GDM1 (cell line): ENCODE measurements at places on chromosomes 6 and 20.

GRCh38 chr6:73308712-73309534, 45.2 kb downstream of the DPPA5 start:
- DNase-seq = no peak

DNA sequence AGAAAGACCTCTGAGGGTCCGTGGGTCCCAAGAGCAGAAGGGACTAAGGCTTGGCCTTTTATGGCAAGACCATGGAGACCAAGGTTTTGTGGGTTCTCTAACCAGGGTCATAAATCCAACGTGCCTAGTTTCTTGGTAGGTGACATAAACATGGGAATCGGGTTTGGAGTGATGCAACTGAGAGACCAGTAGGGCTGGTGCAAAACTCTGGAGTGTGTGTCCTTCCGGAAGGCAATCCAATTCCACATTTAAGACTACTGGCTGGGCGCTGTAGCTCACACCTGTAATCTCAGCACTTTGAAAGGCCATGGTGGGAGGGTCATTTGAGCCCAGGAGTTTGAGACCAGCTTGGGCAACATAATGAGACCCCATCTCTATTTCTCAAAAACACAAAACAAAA, 116.5 kb upstream of the ARG1 start:
- no peak for DNase-seq

DNA sequence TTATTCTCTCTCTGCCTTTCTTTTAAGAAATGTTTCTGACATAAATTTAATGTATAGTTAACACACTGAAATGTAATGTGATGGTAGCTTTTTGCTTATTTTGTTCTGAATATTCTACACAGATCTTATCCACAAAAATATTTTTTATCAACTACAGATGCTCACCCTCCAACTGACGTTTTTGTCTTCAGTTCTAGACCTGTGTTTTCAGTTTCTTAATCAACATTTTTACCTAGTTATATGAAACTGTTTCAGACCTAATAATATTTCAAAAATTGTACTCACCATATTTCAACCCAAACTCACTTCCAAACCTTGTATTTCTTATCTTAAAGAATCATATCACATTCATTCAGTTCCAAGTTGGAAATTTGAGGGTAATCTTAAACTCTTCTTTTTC, 452.8 kb downstream of the RFPL4B start:
- DNase-seq = no peak

GRCh38 chr6:144156991-144157390, 6.7 kb downstream of the STX11 start:
- DNase-seq = no peak

GRCh38 chr20:61303675-61304074, 51.6 kb downstream of the CDH4 start:
- DNase-seq = no peak

DNA sequence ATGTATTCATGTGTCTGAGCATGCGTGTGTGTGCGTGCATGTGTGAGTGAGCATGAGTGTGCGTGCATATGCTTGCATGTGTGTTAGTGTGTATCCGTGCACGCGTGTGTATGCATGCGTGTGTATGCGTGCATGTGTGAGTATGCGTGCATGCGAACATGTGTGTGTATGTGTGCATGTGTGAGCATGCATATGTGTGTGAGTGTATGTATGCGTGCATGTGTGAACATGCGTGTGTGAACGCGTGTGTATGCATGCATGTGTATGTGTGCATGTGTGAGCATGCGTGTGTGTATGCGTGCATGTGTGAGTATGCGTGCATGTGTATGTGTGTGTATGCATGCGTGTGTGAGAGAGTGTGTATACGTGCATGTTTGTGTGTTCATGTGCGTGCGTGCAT, 77.9 kb downstream of the SMOC2 start:
- no peak for DNase-seq

GRCh38 chr6:135181333-135182070, 394 bp downstream of the MYB start:
- no peak for DNase-seq

- no peak for DNase-seq
Measured at GRCh38 chr20:32636283-32636682, 37.5 kb downstream of the C20orf203 start.

- no peak for DNase-seq
Measured at GRCh38 chr6:117505311-117505710, 22.8 kb downstream of the DCBLD1 start.

GRCh38 chr6:52536424-52536916, 40.4 kb downstream of the TRAM2 start:
- no peak for DNase-seq

GRCh38 chr6:106334646-106335448, 9.3 kb upstream of the ATG5 start:
- DNase-seq = peak; percentile 20

- DNase-seq = no peak
Measured at GRCh38 chr6:135604035-135604860, 106.7 kb upstream of the AHI1 start.

- no peak for DNase-seq
Measured at GRCh38 chr6:16602035-16602434, 159.2 kb downstream of the ATXN1 start.

DNA sequence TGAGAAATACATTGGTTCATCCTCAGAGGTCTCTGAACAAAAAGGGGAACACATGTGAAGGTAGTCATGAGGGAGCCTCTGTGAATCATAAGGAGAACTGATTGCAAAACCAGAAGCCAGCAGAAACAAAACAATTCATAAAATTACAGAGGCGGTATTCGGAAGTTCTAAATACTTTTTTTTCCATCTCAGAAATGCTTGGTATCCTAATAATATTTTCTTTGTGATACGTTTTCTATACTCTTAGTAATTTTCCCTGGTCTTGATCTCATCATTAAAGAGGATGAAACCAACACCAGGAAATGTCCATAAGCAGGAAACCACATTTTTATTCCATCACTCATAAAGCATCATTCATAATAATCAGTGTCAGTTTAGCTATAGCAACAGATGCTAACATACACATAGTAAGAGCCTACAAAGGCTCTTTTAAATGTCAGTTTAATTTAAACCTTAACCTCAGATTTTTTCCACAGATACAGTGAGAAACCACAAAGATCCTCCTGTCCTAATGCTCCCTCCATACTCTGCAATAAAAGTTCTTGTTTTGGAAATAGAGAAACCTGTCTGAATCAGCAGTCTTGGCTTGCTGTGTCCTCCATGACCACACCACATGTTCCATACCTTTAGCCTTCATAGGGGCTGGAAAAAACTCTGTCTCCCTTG, 29.2 kb downstream of the SGK1 start:
- DNase-seq = no peak

DNA sequence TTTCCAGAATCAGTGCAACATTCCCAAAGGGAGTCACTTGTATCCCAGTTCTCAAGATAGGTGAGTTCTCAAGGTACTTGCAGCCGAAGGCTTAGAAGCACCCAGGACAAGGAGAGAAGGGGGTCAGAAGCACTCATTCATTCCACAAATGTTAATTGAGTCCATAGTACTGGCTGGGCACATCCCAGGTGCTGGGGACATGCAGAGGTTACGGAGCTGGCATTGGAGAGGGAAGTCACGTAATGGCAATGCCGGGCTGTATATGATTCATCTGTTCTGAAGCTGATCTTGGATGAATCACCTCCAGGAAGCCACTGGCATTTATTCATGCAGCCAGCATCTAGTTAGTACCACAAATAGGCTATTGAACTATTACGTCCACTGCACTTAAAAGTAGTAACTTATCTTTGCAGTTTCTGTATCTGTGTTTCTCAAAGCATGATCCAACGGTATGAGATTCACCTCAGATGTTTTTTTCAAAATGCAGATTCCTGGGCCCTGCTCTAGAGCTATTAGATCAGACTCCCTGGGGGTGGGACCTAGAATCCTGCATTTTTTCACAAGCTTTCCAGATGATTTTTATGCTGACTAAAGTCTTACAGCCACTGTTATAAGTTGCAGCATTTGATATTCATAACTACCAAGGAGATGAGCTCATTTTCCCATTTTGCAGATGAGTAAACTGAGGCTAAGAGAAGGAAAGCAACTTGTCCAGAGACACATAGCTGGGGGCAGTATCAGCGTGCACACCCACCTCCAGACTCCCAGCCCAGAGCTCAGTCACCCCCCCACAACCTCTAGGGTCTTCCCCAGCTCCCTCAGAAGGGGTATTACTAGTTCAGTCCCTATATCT, 44.1 kb upstream of the ID1 start:
- no peak for DNase-seq

DNA sequence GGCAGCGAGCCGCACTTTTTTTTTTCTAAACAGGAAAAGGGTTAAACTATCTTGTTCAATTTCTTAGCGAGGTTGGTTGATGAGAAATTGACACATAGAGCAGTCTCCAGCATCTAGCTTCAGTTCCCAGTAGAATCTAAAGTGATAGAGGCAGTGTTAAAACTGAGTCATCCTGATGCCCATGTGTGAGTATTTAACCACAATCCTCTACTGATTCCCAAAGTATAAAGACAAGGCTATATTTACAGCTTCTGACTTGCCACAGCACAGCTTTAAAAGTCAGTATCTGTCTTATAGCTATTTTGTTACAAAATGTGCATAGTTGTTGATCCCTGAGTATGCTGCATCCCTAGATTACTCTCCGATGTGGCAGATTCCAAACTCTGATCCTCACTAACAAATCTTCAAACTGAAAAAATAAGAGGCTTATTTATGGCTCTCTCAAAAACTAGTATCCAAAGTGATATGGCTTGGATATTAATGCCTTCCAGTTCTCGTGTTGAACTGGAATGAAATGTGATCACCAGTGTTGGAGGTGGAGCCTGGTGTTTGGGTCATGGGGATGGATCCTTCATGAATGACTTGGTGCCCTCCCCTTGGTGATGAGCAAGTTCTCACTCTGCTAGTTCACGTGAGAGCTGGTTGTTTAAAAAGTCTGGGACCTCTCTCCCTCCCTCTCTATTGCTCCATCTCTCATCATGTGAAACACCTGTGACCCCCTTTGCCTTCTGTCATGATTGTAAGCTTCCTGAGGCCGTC, 13.1 kb upstream of the POPDC3 start:
- no peak for DNase-seq

GRCh38 chr6:98777762-98778161, 56.6 kb upstream of the POU3F2 start:
- DNase-seq = no peak

DNA sequence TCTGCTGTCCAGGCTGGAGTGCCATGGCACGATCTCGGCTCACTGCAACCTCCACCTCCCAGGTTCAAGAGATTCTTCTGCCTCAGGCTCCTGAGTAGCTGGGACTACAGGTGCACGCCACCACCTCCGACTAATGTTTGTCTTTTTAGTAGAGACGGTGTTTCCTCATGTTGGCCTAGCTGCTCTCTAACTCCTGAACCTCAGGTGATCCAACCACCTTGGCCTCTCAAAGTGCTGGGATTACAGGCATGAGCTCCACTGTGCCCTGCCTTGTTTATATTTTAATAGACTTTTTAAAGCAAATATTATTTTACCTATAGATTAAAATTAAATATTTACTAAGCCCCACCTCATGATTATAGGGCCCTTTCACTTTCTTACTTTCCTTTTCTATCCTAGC, 483.2 kb upstream of the EPHA7 start:
- DNase-seq = no peak

GRCh38 chr6:11368760-11369159, 136.3 kb upstream of the NEDD9 start:
- DNase-seq = no peak

GRCh38 chr6:84228198-84228543, 728 bp upstream of the CEP162 start:
- DNase-seq = no peak

DNA sequence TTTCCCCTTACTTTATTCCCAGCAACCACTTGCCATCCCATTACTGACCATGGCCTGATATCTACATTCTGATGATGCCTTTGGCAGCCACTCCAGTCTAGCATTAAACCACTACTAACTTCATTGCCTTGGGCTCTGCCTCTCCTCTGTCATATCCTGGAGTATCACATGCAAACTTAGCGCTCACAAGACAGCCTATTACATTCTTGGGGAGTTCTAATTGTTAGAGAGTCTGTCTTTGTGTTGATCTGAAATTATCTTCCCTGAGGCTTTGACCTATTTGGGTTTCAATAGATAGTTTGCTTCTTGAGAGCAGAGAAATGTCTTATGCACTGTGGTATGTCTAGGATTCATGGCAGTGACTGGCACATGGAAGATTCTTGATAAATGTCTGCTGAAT, 40.5 kb upstream of the RAB32 start:
- DNase-seq = no peak

- DNase-seq = peak; percentile 80
Measured at GRCh38 chr20:18793625-18794427, 19.8 kb upstream of the SCP2D1 start.
